Aorta (tissue), 5 donors: ENCODE measurements at places on chromosomes 7 and 10.

- no peak for DNase-seq
Measured at GRCh38 chr7:30065746-30066145, 37.5 kb downstream of the PLEKHA8 start.

DNA sequence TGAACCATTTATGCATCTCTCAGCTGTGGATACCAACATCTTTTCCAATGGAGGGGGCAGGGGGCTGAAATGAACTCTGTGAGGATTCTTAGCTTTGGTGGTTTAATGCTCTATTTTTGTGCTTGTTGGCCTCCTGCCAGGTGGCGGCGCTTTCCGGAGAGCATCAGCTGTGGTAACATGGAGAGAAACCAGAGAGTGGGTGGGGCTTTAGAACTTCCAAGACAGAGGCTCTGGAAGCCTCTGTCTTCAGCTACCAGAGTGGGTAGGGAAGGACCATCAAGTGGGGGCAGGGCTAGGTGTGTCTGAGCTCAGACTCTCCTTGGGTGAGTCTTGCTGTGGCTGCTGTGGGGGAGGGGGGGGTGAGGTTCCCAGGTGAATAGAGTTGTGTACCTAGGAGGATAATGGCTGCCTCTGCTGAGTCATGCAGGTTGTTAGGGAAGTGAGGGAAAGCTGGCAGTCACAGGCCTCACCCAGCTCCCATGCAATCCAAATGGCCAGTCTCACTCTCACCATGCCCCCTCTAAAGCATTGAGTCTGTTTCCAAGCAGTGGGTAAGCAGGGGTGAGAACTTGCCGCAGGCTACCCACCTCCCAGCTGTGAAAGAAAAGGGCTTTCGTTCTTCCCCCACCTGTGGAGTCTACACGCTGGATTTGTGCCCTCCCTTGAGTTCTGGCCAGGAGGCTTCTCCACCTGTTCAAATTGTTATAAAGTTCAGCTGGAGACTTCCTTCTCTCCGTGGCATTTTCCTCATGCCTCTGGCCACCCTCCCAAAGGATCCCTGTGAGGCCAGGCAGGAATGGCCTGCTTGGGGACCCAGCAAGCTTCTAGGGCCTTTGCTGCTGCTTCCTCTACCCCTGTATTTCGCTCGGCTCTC lies 527.0 kb downstream of the NEBL start:
- DNase-seq: no peak

GRCh38 chr7:37441386-37441760 lies 7.3 kb downstream of the ELMO1 start:
- no peak for DNase-seq

DNA sequence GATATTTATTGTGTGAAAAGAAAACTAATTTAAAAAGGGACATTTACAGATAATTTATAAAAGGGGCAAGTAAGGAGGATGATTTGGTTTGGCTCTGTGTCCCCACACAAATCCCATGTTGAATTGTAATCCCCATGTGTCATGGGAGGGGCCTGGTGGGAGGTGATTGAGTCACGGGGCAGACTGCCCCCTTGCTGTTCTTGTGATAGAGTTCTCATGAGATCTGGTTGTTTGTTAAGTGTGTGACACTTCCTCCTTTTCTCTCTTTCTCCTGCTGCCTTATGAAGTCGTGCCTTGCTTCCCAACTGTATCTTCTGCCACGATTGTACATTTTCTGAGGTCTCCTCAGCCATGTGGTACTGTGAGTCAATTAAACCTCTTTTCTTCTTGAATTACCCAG lies 171.0 kb upstream of the SEMA3E start:
- DNase-seq: no peak

DNA sequence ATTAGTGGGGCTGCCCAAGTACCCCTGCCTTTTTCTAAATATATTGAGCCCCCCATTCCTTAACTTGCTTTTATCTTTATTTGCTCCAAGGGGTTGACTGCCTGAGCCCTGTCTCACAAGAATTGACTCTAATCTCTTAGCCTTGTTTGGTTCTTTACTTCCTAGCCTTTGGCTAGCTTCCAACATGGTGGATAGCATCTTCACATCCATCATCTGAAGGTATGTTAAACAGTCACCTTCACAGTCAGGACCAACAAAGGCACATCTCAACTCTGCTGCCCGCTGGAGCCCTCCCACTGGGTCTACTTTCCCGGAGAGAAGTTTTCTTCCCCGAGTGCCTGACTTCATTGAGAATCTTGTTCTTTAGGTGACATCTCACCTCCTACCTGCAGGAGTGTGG lies 329.5 kb downstream of the GPR158 start:
- no peak for DNase-seq

- no peak for DNase-seq
Measured at GRCh38 chr10:25815999-25816768, 117.8 kb upstream of the MYO3A start.

DNA sequence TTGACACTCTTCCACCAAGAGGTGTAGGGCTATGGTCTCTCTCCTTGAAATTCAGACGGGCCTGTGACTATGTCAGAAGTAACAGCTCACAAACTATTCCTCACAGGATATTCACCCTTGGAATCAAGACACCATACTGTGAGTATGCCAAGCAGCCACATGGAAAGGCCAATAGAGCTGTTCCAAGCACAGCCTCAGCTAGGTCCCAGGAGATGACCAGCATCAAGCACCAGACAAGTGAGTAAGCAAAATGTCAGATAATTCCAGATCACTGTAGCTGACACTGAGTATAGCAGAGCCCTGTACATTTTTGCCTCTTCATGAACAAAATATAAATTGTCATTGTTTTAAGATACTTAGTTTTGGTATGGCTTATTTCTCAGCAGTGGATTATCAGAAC lies 88.1 kb upstream of the KCND2 start:
- DNase-seq: no peak

- no peak for DNase-seq
Measured at GRCh38 chr10:92316610-92317009, 25.6 kb downstream of the MARCHF5 start.

DNA sequence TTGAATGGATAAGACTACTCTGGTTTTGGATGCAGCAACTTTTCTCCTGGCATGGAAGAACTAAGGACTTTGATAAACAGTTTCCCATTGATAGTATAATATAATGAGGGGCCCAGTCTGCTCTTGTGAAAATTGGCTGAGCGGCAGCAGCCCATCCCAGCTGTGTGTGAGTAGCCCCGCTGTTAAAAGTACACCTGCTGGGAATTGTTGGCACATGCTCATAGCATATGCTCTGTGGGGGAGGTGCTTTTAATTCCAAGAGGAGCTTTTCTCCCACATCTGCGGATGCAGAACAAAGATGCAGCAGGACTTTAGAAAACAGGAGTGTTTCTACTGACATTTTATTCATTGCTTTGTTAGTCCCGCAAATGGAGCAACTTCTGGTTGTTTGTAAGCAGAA lies 19.0 kb downstream of the SRI start:
- no peak for DNase-seq

DNA sequence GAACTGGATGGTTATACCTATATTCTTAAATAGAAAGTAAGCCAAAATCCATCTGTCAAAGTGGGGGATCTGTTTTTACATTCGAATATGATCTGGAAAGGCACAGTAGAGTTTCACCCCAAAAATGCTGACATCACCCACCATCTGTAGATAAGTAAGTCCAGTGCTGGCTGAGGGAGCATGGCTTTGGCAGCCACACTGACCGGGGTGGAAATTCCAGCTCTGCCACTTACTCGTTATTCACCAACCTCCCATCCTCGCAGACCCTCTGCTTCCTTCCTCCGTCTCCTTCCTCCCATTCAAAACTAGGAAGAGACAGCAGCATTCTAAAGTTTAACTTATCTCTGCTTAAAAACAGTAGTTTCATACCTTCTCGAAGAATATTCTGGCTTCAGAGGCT lies 84.9 kb upstream of the GATA3 start:
- no peak for DNase-seq

DNA sequence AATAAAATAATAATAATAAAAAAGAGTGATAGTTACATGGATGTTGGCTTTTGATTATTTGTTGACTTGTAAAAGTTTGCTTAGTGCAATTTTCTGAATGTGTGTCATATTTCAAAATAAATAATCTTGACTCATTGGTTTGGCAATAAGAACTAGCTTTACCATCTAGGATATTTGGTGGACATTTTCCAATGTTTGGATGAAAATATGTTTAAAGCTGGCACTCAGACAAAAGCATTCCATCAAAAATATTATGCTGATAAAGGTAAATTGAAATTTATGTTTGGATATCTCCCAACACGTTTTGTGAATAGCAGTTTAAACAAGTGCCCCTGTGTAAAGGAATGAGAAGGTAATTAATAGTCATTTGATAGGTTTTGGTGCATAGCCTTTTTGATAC lies 62.5 kb upstream of the KCNMA1 start:
- DNase-seq: no peak

DNA sequence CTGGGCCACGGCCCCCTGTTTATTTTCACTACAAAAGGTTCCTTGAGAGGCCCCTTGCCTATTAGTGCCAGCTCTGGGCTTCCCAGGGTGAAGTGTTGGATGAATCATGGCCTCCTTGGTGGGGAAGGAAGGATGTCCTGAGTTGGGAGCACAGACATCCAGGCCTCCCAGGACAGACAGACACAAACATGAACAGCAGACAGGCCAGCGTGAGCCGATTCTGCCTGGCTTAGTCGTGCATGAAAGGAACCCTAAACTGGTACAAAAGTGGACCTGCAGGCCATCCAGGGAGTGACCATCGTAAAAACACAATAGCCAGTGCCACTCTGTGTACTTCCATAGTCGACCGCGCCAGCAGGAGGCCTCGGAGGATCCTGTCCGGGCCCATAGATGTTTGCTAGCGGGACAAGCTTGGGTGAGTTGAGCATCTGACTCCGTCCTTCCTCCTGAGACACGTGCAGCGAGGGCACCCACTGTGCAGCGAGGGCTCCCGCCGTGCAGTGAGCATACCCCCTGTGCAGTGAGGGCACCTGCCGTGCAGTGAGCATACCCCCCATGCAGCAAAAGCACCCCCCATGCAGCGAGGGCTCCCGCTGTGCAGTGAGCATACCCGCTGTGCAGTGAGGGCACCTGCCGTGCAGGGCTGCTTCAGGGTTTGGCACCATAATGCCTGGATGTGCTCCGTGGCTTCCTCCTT lies 51.3 kb upstream of the PRKAR1B start:
- DNase-seq: no peak

DNA sequence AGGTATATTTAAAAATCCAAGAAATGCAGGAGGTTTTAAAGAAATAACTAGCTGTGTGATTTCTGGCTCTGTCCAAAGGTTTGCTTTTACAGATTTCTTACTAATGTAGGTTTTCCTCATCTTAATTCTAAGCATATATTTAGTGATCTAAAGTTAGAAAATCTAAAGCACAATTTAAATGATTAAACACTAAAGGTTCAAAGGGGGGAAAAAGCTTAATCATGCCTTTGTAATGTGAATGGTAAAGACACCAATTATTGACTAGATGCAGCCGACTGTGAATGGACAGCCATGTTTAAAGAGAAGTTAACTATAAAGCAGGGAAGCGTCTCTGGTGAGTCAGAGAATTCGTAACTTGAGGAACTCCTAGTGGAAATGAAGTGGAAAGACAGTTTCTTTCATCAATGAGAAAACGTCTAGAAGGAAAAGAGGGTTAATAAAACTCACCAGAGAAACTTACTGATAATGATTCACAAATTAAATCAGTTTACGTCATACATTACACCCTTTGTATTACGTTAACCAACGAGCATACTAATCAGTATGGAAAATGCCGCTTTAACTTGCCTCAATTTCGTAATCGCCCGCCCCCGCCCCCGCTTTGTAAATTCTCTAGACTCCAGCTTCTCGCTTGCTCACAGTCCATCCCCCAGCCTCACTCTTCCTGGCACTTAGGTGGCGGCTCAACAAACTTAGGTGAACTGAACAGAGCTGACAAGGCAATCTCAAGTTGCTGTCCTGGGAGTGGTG lies 1.1 kb upstream of the HBP1 start:
- DNase-seq: peak; percentile 78

GRCh38 chr7:51186531-51186930 lies 130.1 kb downstream of the COBL start:
- no peak for DNase-seq

- DNase-seq: no peak
Measured at GRCh38 chr7:64182036-64182790, 24.8 kb upstream of the ZNF735 start.

- peak; percentile 55 for DNase-seq
Measured at GRCh38 chr7:82204694-82205093, 238.9 kb downstream of the CACNA2D1 start.

DNA sequence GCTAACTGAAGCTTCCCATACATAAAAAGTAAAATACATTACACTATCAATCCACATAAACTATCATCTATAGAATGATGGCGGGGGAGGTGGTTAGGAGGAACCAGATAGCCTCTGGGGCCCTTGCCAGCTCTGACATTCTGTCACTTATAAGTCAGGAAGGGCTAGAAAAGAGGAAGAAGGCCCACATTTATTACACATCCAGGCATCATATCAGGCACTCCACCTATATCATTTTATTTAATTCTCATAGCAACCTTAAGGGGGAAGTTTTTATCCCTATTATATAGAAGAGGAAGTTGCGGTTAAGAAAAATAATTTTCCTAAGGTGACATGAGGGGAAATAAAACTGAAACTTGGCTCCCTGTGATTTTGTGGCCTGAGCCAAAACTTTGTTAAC lies 29.9 kb downstream of the HEPACAM2 start:
- no peak for DNase-seq

DNA sequence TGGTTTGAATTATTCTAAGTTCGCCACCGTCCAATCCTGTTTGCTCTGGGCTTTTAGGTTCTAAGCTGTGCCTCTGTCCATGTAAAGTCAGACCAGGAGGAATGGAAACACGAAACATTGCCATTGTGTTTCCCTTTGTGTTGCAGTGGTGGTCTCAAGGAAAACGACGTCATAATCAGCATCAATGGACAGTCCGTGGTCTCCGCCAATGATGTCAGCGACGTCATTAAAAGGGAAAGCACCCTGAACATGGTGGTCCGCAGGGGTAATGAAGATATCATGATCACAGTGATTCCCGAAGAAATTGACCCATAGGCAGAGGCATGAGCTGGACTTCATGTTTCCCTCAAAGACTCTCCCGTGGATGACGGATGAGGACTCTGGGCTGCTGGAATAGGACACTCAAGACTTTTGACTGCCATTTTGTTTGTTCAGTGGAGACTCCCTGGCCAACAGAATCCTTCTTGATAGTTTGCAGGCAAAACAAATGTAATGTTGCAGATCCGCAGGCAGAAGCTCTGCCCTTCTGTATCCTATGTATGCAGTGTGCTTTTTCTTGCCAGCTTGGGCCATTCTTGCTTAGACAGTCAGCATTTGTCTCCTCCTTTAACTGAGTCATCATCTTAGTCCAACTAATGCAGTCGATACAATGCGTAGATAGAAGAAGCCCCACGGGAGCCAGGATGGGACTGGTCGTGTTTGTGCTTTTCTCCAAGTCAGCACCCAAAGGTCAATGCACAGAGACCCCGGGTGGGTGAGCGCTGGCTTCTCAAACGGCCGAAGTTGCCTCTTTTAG lies 46.3 kb upstream of the DMBT1 start:
- DNase-seq: no peak

- DNase-seq: no peak
Measured at GRCh38 chr7:765383-765782, 38.3 kb upstream of the PRKAR1B start.

- no peak for DNase-seq
Measured at GRCh38 chr7:146216396-146217041, 99.9 kb downstream of the CNTNAP2 start.
